Dorsolateral prefrontal cortex (tissue), 122 donors: ENCODE measurements at places on chromosomes 1 and 21.

DNA sequence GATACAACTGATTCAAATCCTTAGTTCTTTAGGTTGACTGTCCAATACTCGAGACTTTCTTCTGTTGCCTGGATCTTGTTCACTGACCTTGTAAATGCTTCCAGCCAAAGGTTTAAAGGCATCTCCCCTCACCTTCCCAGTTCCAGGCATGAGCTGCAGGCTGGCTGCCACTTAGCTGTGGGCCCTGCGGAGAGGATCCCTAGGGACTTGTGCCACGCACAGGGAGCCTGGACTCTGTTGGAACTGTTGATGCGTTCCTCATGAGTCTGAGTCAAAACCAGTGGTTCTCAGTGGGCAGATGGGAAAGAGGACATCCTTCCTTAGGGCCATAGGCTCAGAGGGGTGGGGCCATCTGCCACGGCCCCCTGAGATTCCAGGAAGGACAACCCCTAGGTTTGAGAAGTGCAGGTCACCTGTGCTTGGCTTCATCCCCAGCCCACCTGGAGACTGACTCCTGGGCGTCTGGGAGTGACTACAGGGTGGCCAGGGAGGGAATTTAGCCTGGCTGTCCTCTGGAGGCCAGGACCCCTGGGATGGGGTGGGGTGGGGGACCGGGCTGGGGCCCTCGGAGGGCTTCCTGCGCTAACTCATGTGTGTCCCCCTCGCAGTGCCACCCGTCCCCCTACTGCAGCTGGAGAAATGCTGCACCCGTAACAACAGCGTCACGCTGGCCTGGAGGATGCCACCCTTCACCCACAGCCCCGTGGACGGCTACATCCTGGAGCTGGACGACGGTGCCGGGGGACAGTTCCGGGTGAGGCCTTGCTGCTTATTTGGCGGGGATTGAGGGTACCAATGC is 37.6 kb upstream of the GNPAT start:
- no peak for DNase-seq

GRCh38 chr1:11289064-11289463 is 16.1 kb downstream of the UBIAD1 start:
- DNase-seq: no peak

- no peak for DNase-seq
Observed at GRCh38 chr1:188355082-188355481, 1526.3 kb downstream of the PLA2G4A start.

DNA sequence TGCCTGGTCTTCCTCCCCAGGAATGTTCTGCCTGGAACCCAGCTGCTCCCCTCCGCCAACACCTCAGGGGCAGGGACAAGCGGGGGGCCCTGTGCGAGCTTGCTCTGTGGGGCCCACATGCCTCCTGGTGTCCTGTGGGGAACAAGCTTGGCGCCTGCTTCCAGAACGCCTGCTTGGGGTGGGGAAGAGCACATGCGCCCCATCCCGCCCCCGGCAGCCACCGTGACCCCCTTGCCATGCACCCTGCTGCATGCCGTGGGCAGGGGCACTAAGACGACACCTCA is 57.4 kb downstream of the MEGF6 start:
- no peak for DNase-seq

DNA sequence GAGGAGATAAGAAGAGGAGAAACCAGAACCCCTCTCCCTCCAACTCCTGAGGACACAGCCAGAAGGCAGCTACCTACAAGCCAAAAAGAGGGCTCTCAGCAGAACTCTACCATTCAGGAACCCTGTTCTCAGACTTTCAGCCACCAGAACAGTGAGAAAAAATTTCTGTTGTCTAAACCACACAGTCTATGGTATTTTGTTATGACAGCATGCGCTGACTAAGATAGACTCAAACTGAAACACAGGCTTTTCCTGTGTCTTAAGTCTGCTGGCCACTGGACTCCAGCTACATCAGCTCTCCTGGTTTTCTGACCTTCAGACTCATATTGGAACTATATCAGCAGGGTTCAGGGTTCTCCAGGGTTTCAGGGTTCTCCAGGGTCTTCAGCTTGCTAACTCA is 126.5 kb upstream of the TNFSF4 start:
- DNase-seq: no peak

GRCh38 chr1:10779201-10779600 is 17.2 kb downstream of the CASZ1 start:
- DNase-seq: no peak

- no peak for DNase-seq
Observed at GRCh38 chr1:46096269-46097148, 35.9 kb downstream of the PIK3R3 start.

DNA sequence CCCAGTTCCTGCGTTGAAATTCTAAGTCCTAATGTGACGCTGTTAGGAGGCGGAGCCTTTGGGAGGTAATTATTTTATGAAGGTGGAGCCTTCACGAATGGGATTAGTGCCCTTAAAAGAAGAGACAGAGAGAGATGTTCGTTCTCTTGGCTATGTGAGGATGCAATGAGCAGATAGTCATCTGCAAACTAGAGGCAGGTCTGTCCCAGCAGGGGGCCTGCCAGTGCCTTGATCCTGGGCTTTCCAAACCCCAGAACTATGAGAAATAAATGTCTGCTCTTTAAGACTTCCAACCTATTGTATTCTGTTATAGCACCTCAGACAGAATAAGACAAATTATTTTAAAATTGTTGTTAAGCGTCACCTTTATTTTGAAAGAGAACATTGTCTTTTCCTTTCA is 123.1 kb upstream of the KCNJ6 start:
- DNase-seq: no peak

DNA sequence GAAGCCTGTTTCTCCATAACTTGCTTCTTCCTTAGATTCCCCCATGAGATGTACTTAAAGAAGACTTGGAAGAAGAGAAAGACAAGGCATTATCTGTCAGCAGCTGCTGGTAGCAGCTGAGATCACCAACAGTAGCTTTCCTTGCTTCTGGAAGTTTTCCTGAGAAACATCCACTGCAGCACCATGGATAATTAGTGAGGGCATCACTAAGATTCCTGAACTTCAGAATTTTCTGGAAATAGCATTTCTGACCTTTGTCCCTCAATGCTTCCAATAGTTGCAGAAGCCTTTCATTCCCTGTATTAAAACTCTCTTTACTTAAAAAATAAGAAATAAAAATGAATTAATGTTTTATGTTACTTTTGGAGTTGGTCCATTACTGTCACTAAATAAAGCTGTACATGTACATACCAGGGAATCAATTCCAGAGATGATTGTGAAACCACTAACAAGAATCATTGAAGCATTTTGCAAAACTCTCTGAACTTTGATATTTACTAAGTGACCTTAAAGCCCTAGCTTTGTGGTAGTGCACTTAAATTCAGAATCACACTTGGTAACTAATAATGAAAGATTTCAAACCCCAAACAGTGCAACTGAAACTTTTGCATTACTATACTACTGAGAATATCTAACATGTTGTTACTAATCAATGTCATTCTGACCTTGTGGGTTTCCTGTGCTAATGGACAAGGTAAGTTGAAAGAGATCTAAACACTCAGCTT is at the start of gene CFHR4:
Gene CFHR4 (plus strand): TSS at position 538 of the 725 bp plus-strand sequence. CDS start 99 bp downstream, at position 637.
- DNase-seq: no peak

DNA sequence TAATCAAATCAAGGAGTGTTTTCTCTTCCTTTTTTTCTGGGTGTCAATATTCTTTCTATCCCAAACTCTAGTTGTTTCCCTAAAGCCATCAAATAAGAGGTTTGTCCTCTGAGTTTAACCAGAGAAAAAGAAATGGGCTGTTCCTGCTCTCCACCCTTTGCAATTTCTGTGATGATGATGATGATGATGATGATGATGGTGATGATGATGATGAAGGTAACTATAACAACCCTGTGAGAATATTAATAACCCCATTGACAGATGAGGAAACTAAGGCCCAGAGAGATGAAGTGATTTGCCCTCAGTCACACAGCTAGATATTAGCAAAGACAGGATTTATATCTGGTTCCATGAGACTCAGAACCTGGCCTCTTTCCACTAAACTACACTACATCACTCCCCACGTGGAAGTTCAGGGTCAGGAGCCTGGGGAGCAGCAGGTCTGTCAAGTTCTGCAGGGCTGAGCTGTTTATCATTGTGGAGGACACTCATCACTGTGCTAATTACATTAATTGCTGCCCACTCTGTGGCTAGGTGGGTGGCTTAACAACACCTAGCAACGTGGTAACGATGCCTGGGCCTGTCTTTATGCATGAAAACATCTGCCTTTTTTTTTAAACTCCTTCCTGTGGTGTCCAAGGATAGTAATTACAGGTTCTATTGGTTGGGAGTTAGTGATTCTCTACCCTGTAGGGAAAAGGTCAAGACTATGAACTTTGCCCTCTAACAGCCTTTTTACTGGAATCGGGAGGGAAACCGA is 19.0 kb upstream of the JUN start:
- DNase-seq: no peak

DNA sequence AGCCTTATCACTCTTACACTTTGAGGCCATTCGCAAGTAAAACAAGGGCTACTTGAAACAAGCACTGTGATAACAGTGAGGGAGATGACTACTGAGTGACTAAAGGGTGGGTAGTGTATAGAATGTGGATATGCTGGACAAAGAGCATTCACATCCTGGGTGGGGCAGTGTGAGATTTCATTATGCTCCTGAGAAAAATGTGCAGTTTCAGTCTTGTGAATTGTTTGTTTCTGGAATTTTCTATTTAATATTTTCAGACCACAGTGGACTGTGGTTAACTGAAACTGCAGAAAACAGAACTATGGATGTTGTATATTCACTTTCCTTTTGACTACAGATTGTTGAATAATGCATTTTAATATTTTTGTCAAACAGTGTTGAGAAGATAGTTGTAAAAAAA is 25.1 kb upstream of the B3GALT2 start:
- DNase-seq: no peak

- no peak for DNase-seq
Observed at GRCh38 chr1:15940110-15941043, 35.5 kb downstream of the ZBTB17 start.

GRCh38 chr1:43878854-43879253 is 54.7 kb upstream of the ARTN start:
- DNase-seq: no peak

GRCh38 chr1:209652873-209653401 is 712 bp upstream of the LAMB3 start:
- DNase-seq: peak; percentile 30

DNA sequence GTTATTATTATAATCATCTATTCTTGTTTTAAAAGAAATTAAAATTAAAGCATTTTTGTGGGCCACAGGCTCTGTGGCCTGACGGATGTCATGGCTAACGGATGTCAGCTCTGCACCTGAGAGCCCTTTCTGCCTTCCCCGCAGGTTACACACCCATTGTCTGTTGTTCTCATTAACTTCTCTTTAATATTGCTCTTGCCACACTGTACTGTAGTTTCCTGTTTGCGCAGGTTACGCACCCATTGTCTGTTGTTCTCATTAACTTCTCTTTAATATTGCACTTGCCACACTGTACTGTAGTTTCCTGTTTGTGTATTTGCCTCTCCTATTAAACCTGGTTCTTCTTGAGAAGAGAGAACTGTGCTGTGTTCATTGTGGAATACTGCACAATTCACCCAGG is 294.4 kb upstream of the PLXNA2 start:
- DNase-seq: no peak

DNA sequence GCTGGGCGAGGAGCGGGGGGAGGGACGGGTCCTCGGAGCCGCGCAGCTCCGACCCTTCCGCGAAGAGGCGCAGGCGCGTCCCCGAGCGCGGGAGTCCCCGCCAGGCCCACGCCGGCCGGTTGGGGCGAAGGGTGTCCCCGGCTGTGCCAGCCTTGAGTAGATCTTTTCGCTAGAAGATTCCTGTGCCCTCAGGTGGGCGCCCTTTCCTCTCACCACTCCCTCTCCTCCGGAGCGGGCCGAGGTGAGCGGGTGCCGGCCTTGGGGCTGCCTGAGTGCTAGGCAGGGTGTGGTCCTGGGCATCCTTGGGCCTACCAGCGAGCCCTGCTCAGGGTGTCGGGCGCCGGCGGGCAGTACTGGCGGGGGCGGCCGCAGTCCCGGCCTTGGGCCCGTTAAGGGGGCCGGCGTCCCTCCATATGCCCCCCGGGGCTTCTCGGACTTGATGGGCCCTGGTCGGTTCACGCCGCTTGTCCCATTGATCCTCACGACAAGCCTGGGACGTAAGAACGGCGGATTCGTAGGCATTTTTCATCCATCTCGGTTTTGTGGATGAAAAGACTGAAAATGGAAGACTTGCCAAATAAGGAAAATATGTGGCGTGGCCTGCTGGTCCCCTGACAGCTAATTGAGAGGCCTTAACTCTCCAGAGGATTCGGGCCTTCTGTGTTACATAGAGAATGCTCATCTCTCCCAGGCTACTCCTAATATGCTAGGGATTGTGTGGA is 712 bp downstream of the DEGS1 start:
- peak; percentile 60 for DNase-seq

DNA sequence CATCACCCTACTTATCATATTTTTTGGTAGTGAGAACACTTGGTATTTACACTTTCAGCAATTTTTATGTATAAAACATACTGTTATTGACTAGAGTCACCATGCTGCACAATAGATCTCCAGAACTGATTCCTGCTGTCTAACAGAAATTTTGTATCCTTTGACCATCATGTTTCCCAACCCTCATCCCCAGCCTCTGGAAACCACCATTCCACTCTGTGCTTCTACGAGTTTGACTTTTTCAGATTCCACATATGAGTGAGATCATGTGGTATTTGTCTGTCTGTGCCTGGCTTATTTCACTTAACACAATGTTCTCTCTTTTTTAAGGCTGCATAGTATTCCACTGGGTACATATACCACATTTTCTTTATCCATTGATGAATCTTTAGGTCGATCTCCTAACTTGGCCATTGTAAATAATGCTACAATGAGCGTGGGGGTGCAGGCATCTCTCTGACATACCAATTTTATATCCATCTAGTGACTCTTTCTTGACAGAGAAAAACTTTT is 115.9 kb upstream of the RUNX1 start:
- no peak for DNase-seq

GRCh38 chr1:31650161-31651088 is 5.7 kb upstream of the PEF1 start:
- DNase-seq: no peak

- no peak for DNase-seq
Observed at GRCh38 chr1:190608282-190608681, 130.6 kb upstream of the BRINP3 start.

DNA sequence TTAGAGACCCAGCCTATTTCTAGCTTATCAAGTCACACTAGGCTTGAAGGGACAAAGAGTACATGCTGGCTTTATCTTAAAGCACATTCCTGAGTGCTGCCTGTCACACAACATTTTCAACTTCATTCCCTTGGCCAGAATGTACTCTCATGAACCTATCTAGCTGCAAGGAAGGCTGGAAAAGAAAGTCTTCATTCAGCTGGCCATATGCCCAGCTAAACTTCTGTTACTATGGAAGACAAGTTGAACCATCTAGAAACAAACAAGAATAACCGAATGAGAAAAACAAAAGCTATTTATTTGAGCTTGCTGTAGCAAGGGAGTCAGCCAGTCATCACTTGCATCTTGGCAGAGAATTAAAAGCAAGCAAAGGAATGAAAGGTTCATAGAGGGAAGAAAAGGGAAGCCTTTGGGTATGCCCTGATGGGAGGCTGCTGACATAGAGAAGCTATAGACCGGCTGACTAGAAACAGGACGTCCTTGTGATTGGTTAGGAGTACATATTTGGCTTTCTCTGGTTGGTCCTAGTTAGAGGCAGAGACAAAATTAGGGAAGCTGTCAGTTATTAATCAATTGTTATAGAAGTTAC is 108.4 kb downstream of the NEK7 start:
- no peak for DNase-seq
